ENCODE measurements at places on chromosomes 13 and 19.

DNA sequence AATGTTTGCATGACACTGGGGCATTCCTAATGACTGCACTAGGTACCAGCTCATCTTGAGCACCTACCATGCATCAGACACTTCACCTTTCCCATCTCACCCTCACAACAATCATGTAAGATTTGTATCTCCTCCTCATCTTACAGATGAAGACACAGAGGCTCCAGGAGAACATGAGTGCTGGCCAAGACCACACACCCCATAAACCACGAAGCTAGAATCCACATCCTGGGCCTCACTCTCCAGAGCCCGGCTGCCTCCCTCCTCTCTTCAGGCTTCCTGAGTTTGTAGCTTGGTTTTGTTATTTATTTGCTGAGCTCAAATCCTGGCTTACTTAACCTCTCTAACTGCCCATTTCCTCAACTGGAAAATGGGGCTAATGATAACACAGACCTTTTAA lies 25.9 kb downstream of the FAM216B start:
- DNase-seq, result no peak

DNA sequence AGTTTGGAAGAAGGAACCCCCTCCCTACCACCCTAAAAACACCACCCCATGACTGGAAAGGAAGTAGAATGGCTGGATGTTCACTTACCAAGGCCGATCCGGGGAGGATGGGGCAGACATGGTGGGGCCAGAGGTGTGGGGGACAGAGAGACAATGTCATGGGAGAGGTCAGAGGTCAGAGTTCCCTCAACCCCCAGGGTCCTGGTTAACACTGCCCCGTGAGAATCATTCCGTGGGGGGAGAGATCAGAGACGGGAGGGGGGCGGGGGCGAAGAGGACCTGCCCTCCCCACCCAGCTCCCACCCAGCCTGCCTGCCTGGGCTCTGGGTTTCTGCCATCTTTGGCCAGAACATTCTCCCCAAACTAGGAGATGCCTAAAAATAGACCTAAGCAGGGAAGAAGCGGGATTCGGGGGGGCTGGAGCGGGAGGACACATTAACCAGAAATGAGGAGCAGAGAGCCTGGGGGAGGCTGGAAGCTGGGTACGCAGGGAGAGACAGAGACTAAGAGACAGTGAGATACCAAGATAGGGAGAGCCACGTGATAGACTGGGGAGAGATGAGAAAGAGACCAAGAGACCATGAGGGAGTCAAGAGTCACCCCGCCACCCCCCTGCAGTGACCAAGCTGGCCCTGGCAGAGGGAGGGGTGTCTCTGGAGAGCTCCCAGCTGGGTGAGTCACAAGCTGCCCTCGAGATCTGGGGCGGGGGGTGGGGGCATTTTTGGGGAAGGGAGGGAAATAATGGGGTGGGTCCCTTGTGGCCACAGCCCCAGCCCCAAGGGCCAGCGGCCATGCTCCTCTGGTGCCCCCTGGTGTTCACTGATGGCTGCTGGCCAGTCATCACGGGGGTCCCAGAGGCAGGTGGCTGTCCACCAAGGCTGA lies 6.1 kb upstream of the KANK2 start:
- peak; percentile 14 for DNase-seq

DNA sequence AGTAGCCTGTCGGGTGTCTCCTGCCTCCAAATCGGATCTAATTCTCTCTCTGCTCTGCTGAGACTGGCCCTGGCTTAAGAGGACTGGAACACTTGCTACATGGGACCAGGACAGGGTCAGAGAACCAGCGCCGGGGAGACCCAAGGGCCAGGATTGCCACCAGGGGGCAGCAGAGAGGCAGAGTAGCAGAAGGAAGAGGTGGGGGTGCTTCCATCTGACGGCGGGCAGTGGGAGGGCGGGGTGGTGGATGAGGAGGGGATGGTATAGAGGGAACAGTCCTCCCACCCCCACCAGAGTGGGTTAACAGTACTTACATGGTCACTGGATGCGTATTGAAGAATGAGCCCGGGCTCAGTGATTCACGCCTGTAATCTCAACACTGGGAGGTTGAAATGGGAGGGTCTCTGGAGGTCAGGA lies 11.9 kb downstream of the SELENOW start:
- peak; percentile 88 for DNase-seq

- DNase-seq, result no peak
Measured at GRCh38 chr19:10764340-10764894, 46.5 kb downstream of the DNM2 start.

- no peak for DNase-seq
Measured at GRCh38 chr19:14577264-14577663, 5.4 kb upstream of the NDUFB7 start.

- no peak for DNase-seq
Measured at GRCh38 chr13:46348961-46349360, 38.1 kb downstream of the RUBCNL start.

DNA sequence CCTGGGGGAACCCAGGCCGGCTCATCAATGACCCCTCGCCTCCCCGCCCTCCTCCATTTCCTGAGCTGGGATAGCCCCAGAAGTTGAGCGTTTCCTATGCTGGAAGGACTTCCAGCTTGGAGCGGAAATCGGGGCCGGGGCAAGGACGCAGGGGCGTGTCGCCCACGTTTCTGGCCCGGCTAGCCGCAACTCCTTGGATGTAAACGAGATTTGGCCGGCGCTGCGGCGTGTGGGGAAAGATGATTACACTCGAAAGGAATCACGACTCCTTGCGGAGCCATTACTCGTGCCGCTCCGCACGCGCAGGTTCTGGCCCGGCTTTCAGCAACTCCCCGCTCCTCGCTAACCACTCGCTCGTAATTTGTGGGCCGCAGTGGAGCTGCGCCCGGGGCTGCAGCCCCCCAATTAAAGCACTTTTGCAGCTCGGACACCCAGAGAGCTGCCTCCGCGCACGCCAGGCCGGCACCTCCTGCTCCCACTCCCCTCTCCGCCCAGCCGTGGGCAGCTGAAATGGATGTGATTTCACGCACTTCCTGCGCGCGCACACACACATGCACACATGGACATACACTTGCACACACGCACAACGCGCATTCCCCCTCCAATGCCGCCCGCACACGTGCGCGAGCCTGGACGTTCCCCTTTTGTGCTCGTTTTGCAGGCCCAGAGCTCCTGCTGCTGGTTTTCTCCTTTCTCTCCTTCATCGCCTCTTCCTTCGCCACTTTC lies 15.7 kb downstream of the ZIC5 start:
- no peak for DNase-seq

DNA sequence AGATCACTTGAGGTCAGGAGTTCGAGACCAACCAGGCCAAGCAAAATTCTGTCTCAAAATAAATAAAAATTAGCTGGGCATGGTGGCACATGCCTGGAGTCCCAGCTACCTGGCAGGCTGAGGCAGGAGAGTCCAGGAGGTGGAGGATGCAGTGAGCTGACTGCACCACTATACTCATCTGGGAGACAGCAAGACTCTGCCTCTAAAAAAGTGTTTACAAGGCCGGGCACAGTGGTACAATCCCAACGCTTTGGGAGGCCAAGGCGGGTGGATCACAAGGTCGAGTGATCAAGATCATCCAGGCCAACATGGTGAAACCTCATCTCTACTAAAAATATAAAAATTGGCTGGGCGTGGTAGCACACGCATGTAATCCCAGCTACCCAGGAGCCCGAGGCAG lies 4.2 kb upstream of the DAPK3 start:
- no peak for DNase-seq

DNA sequence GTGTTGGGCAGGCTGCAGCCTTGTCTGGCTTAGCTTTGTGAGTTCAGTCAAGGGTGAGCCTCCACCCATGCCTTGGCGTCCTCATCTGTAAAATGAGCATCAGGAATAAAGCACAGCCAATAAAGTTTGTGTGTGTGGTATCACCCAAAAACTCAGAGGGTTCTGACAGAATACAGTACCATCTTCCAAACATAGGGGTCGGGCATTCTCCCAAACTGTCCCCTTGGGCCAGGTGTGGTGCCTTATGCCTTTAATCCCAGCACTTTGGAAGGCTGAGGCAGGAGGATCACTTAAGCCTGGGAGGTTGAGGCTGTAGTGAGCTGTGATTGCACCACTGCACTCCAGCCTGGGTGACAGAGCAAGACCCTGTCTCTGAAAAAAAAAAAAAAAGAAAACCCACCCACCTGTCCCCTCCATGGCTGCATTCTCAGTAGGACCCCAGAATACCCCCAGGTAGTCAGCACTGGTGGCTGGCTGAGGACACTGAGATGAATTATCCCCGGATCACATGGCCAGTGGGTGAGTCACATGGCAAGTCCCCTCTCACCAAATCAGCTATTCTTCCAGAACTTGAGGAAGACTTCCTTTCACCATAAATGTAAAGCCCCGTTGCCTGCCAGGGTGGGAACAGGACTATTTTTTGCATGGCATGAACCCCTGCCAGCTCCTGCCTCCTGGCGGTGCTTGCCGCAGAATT lies 18.6 kb downstream of the POP4 start:
- no peak for DNase-seq

GRCh38 chr13:111161601-111162600 lies 46.8 kb downstream of the ARHGEF7 start:
- no peak for DNase-seq

GRCh38 chr13:20470136-20470535 lies 55.5 kb downstream of the CRYL1 start:
- no peak for DNase-seq

- no peak for DNase-seq
Measured at GRCh38 chr13:89565476-89566100, 1781.9 kb upstream of the MIR17HG start.

DNA sequence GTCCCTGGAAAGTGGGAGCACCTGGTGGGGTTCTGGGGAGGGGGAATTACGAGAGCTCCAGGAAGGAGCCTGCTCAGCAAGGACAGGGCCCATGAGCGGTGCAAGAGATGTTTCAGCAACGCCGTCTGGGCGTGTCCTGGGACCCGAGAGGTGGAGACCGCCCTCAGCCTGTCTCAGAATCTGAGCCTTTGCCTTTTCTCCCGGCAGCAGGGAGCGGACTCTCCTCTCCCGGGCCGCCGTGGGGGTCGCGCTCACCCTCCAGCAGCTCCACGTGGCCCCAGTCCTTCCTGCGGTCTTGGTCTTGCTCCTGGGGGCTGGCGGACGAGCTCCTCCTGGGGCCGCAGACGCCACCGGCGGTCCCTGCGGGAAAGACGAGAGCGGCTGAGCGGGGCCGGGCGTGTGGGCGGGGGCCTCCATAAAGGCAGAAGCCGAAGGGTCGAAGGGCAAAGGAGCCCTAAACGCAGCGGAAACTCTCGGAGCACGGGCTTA lies 714 bp downstream of the POLRMT start:
- DNase-seq, result no peak

DNA sequence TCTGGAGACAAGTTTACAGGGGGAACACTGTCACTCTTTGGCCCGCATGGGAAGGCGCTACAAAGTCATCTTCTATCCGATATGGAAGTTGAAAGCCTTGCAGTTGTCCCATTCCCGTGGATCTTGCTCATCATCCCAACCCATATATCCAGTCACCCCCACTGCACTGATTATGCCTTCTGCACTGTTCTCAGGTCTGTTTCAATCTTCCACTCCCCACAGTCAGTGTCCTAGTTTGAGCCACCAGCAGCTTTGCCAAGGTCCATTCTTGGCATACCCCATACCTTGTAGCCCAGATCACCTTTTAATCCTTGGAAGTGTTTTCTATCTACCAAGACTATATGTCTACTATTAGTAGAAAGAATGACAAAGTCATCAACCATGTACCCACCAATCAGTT lies 88.1 kb downstream of the MIPEP start:
- no peak for DNase-seq

DNA sequence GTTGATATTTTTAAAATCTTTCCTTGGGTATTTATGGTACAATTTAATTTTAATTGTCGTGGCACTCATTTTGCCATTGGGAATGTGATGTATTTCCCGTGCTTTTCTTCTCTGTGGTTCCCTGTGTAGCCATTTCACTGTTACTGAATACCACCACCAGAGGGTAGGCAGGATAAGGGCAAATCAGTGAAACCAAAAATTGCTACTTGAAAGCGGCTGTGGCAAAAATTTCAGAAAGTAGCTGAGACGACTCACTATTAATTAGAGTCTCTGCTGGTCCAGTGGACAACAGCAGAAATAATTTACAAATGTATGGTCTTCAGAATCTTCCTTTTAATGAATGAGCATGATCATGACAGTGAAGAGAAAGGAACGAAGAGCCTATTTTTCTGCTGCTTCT lies 34.4 kb upstream of the MIR17HG start:
- DNase-seq, result no peak

GRCh38 chr19:3554254-3555083 lies 2.9 kb downstream of the MFSD12 start:
- DNase-seq, result no peak

DNA sequence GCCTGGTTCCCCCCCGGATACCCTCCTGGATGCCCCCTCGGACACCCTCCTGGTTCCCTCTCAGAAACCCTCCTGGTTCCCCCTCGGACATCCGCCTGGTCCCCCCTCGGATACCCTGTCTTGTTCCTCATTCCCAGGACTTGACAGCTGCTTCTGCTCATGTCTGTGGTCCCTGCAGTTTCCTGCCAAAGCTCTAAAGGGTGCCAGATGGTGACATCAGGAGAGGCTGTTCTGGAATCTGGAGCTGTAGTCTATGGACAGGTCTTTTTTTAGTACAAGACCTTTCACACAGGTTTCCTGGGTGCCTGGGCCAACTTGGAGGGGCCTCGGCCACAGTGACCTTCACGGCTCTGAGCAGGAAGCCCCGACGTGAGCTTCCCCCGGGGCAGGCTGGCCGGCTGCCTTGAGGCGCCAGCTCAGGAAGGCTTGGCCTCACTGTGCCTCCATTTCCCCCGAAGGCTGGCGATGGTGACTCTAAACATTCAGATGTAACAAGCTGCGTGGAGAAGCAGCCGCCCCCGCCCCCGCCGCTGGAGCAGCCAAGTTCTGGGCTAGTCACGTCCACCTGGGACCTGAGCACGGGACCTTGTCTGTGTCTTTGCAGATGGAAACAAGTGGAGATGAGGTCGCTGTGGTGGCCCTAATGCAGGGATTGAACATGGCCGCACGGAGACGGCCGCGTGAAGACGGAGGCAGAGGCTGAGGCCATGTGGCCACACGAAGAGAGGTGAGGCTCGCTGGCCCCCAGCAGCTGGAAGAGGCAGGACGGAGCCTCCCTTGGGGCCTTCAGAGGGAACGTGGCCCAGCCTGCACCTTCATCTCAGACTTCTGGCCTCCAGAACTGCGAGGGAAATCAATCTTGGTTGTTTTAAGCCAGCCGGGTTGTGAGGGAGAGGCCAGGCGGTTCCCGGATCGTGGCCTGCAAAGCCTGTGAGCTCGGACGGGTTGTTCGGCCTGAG lies 12.7 kb downstream of the SGTA start:
- DNase-seq, result no peak

DNA sequence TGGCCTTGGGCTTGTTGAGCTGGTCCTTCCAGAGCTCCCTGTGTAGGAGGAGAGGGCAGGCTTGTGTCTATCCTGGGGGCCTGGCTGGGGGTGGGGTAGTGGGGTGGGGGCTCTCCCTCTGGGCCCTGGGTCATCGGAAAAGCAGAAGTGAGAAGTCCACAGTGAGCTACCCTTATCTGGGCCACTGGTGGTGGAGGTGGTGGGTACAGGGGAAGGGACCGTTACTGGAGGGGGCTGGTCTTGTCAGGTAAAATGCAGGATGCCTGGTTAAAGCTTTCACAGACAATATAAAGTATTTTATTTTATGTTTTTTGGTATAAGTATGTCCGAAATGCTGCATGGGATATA lies 342 bp upstream of the SIGLEC10 start:
- no peak for DNase-seq
